ENCODE measurements at places on chromosomes 7 and 10.

DNA sequence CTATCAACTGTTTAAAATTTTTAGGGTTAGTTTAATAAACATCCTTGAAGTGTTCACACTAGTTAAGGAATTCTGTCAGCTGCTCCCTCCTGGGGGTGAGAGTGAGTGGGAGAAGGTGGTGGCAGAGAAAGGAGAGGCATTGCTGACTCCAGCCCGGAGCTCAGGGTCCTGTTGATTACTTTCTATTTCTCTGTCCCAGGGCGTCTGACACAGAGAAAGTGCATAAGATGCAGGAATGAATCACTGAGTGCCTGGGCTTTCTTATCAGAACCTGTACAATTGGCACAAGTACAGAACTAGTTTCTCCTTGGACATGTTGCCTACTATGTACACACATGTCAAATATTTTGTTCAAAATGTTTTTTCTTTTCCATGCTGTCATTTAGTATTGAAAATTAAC lies 410.8 kb upstream of the COBL start:
- DNase-seq, result no peak

- no peak for DNase-seq
Observed at GRCh38 chr7:26100406-26101339, 51.3 kb upstream of the NFE2L3 start.

DNA sequence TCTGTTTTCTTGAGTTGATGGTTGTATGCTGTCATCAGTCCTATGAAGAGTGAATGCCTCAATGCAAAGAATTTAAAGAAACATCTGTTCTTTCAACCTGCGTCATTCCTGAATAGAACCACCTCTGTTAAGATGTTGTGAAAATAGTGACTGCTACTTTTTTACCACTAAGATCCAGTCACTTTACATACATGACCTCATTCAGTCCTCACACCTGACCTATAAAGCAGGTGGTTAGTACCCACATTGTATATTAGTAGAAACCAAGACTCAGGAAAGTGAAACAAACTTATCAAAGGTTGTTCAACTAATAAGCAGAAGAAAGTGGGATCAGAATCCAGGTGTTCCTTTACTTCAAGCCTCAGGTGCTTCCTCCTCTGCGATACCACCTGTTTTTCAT lies 64.8 kb downstream of the ITGB8 start:
- no peak for DNase-seq

DNA sequence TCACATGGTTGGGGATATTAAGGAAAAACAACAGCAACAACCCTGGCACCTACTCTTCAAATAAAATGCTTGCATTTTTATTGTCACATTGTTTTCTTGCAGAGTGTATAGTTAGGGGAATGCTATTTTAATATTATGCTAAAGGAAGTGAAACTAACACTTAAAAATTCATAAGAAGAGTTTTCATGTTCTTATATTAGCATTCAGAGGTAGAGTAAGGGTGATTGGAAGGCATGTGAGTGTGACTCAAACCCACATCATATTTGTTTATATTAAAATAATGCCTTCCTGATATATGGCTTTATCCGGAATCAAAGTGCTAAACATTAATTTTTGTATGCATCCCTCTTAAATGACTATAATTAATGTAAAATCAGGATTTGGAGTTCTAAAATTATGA lies 59.8 kb upstream of the TES start:
- no peak for DNase-seq

DNA sequence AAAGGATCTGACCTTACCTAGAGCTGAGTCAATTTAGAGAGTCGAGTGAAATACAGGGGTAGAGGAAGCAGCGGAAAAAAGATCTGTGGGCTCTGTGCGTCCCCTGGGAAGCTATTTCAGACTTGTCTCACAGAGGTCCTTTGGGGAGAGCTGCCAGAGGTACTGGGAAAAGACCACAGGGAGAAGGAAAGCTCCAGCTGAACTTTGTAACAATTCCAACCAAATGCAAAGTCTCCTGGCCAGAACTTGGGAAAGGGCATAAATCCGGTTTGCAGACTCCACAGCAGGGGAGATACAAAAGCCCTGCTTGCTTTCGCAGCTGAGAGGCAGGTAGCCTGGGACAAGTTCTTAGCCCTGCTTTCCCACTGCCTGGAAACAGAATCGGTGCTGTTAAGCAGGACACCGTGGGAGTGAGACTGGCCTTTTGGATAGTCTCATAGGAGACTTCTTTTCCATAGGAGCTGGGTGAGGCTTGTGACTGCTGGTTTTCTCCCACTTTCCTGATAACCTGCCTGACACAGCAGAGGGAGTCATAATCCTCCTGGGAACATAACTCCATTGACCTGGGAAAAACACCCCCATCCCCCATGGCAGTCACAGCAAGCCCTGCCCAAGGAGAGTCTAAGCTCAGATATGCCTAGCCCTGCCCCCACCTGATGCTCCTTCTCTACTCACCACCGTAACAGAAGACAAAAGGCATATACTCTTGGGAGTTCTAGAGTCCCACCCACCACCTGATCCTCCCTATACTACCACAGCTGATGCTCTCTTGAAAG lies 926.2 kb downstream of the KCNMA1 start:
- DNase-seq, result no peak

DNA sequence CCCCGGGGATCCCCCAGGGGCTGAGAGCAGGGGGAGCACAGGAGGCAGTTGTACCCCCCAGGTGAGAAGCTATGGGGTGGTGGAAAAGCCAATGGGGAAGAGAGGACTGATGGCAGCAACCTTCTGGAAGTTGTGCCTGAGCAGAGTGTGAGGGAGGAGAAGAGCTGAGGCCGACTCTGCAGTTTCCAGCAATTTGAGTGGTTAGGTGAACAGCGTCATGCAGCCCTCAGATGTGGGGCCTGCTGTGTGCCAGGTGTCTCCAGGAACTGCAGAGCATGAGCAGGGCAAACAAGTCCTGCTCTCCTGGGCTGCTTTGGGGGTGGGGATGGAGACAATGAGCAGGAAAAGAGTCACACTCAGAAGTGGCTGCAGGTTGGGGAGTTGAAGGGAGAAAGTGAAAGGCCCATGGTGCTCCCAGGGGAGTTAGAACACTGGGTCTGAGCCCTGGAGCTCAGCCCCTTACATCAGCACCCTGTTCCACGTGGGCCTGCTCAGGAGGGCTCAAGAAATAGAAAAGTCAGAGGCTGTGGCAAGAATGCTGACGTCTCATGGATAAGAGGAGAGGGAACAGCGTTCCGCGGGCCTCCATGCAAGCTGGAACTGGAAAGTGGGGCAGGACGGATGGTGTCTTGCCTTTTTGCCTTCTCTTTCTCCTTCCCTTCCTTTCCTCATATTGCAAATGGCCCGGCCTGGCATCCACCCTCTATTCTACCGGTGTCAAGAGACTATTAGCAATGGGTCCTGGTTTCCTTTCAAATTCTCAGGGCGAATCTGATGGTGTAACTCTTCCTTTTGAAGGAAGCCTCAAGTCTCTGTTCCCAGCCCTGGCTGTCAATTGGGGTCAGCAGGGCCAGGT lies 4.0 kb upstream of the AFAP1L2 start:
- peak; percentile 58 for DNase-seq

DNA sequence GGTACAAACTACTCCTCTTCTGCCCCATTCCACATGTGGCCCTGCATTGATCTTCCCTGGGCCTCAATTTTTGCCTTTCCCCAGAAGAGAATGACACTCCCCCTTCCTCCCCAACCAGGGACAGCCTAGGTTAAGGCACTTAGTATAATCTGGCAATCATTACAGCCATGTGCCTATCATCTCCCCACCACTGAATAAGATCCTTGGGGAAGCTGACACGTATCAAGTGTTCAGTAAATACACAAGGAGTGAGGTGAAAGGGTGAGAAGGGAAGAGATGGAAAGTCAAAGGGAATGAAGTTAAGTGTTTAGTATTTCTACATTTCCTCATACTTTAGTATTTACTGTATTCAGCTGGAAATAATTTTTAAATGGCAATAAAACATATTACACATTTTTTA lies 31.9 kb downstream of the FBXW4 start:
- DNase-seq, result no peak

DNA sequence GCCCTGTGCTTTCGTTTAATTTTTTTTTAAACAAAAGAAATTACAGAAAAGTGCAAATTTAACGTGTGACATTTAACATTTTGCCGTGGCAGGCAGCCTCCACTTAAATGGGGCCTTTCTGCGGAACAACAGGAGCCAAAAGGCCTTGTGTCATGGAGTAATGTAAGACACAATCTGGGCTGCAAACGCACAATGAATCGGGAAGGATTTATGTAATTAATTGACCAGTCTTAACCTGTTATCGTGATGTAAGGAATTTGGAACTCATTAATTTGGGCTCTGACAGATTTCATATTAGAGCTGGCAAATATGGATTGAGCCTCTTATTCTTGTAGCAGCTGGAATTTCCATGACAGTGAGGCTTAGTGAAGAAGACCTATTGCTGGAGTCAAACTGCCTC lies 86.4 kb downstream of the SNX10 start:
- DNase-seq, result no peak

DNA sequence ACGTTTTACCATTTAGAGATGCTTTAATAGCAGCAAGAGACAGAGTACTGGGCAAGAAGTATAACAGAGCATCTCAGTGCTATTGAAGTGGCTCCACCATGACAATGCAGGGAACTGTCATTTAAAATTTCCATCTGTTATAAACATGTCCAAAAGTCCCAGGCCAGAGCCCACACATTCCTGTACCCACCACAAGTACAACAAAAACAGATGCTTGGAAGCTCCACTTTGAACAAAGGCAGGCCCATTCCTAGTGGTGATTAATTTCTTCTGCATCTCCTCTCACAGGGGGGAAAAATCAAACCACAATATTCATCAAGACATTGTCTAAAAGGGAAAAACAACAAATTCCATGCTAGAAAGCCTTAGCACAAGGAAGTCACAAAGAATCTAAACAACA lies 627.9 kb downstream of the PARD3 start:
- no peak for DNase-seq

Data from left forelimb (tissue), 1 donor.